Cardiac atrium fibroblast (primary cell): ENCODE measurements at places on chromosomes 16 and 17. TPM values are rescaled to one million over a fixed set of nuclear protein-coding genes. Genes with fewer than 3 reads are reported as not detected.

ZNF624 gene
- 6.1 and 12.0 TPM in 2 replicates for total RNA-seq

CACNG3 gene
- not detected in 2 replicates for total RNA-seq

HP gene
- 2.8 TPM in 1 of 2 replicates, not detected in the other for total RNA-seq

SNX20 gene
- total RNA-seq = not detected in 2 replicates

KRT24 gene
- total RNA-seq = not detected in 2 replicates

PRAC2 gene
- not detected in 2 replicates for total RNA-seq

C17orf113 gene
- total RNA-seq = 0.18 and 0.49 TPM in 2 replicates

RRAD gene
- total RNA-seq = 0.49 TPM in 1 of 2 replicates, not detected in the other

OMG gene
- total RNA-seq = 0.36 TPM in 1 of 2 replicates, not detected in the other

EFCAB5 gene
- not detected in 2 replicates for total RNA-seq

ATXN2L gene
- 35.6 and 58.0 TPM in 2 replicates for total RNA-seq
